ENCODE measurements at places on chromosomes 1 and 21.

DNA sequence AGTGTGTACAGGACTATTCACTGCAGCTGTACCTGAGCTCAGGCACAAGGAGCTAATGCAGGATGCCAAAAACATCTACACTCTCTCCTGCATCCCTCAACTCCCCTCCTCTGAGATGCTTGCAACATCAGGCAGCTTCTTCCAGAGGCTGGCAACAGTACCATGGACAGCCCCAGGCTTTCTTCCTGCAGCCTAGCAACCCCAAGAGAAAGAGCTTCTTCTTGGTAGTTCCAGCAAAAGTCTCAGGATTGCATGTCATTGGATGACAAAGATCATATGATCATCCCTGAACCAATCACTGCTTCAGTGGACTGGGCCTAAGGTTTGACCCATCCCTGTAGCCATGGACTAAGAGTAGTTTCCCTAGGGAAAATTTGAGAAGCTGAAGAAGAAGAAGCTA lies 46.7 kb downstream of the CAMK2N1 start:
- no peak for DNase-seq

- no peak for DNase-seq
Observed at GRCh38 chr1:234989019-234989418, 139.6 kb downstream of the TOMM20 start.

DNA sequence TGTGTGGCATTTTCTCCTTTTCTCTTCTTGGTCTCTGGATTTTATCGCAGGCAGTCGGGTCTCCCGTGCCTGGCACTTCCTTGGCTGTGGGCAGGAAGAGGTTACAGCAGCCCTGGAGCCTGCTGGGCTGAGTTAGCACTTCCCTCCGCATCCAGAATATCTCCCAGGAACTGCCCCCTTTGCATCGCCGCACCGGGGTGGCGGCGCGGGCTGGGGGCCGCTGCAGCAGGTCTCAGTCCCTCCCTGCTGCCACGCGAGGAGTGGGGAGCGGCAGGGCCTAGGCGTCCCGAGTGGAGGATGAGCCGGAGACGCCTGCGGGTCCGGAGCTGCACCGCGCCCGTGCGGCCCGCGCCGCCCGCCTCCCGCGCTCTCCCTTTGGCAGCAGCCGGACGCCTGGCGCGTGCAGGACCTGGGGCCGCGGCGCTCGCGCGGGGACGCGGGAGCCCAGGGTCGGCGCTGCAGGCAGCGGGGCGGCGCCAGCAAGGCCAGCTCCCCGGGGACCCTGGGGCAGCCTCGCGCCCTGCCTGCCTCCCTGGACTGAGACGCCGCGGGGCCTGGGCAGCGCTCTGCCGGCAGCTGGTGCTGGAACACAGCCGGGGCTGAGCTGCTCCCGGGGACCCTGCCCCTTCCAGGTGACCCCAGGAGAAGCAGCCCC lies 192.8 kb downstream of the PRDM2 start:
- DNase-seq, result no peak

- DNase-seq, result no peak
Observed at GRCh38 chr1:68331117-68331865, 99.0 kb upstream of the WLS start.

- DNase-seq, result no peak
Observed at GRCh38 chr1:187067160-187067559, 238.4 kb downstream of the PLA2G4A start.

GRCh38 chr1:185860859-185861258 lies 126.7 kb downstream of the HMCN1 start:
- DNase-seq, result no peak

- DNase-seq, result no peak
Observed at GRCh38 chr21:39908265-39908923, 41.2 kb downstream of the PCP4 start.

DNA sequence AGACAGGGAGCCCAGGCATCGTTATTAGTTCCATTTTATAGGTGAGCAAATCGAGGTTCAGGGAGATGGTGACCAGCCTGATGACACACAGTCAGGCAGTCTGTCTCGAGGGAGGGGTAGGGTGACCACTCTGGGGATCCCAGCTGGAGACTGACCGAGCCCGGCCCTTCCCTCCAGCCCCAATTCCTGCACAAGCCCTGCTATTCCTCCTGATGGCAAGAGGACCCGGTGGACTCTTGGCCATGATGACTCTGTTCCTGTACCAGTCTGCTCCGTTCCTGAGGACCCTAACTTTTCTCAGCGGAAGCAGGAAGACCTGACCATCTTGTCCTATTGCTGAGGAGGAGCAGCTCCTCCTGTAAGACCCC lies 391 bp downstream of the AGT start:
- DNase-seq, result no peak

DNA sequence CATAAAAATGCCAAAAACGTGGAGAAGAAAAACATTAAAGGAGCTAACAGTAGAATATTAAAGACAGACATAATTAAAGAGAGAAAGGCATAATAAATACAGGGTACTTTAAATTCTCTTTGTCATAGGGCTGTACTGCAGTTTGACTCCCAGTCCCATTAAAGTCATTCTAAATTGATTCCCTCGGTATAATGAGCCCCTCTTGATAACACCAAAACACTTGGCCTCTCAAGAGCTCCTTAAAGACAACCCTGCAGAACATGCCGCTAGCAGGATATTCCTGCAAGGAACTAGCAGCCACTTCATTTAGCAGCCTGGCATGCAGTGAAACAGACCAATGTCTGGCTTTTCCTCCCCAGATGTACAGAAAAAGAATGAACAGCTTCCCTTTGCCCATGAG lies 273.8 kb upstream of the ESRRG start:
- DNase-seq, result no peak

DNA sequence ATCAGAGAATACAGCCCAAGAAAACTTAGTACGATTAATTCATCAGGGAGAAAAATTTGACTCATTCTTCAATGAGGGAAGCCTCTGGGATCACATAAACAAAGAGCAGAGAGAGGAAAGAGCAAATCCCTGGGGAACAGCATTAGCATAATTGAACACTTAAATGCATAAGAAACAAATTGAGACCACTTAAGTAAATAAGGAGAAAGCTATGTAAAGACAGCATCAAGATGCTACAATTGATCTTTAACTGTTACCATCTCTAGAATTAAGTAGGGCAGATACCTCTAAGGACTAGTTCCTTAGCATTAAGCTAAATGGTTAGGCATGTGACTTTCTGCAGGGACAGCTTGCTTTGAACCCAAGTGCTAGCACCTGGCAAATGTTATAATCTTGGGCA lies 265.1 kb upstream of the NEGR1 start:
- DNase-seq, result no peak

- peak; percentile 64 for DNase-seq
Observed at GRCh38 chr21:16285605-16286126, 555.9 kb downstream of the USP25 start.

DNA sequence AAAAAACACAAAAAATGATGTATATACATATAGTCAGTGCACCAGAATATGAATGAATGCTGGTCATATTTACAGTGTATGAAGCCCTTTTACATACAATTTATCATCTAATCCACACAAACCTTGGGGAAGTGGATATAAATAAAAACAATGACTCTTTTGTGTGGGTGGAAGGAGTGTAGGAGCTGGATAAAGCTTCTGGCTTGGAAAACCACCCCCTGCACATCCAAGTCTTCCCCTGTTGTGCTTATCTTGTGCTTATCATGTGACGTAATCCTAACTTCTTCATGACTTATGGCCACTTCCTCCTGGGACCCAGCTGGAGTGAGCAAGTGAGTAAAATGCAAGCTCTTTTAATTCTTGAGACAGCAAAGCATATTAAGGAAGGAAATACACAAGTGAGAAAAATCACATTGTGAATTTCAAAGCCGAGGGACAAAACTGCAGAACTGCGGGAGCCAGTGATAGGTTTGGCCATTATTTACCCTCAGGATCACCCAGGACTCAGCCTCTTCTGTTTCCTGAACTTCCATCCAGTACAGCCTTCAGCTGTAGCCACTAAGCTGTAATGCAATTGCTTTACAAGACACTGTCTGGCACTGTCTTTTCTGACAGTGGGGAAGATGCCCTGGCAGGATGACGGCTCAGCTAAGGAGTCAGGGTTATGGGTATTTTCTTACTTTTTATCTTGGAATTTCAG lies 104.0 kb upstream of the PPM1J start:
- DNase-seq, result peak; percentile 73

DNA sequence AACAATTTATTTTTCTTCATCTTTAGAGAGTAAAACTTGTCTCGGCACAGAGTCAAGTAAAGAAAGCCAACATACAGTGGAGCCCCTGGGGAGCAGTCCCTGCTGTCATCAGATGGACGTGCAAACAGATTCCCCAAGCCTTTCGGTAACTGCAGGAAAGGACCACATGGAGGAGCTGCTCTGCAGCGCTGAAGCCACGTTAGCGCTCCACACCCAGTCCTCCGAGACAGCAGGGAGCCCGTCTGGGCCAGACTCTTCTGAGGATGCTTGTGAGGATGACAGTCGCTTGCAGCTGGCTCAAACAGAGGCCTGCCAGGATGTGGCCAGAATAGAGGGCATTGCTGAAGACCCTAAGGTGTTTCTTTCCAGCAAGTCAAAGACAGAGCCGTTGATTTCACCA lies 77.1 kb upstream of the SCCPDH start:
- peak; percentile 79 for DNase-seq

DNA sequence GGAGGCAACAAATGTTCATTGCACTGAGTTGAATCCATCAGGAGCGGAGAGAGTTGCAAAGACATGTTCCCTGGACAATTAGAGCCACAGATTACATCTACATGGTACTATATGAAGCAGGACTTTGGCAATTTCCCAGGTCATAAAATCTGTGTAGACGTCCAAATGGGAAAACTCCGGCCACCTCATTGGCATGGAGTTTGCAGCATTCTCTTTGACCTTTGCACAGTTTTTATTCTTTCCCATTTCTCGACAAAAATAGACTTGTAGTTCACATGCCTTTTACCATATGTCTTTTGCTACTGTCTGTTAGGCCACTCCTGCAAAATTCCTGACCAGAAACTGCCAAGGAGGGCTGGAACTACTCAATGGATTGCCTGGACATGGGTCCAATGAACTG lies 48.2 kb downstream of the UBE2T start:
- no peak for DNase-seq

GRCh38 chr1:19960591-19960990 lies 18.8 kb downstream of the PLA2G2A start:
- DNase-seq, result no peak

DNA sequence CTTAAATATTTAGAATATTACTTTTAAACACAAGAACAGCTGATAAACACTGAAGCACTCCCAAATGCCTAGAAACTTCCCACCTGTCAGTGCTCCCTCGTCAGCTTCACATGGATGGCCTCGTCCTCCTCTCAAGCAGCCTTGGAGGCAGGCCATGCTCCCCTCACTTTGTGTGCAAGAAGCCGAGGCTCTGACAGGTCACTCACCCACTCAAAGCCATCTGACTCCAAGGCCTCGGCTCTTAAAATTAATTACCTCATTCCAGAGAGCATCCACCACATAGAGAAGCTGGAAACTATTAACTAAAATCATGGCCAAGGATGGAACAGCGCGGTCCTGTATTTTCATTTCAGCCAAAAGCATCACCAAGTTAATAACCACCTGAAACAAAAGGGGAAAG lies 17.8 kb downstream of the LBR start:
- no peak for DNase-seq

DNA sequence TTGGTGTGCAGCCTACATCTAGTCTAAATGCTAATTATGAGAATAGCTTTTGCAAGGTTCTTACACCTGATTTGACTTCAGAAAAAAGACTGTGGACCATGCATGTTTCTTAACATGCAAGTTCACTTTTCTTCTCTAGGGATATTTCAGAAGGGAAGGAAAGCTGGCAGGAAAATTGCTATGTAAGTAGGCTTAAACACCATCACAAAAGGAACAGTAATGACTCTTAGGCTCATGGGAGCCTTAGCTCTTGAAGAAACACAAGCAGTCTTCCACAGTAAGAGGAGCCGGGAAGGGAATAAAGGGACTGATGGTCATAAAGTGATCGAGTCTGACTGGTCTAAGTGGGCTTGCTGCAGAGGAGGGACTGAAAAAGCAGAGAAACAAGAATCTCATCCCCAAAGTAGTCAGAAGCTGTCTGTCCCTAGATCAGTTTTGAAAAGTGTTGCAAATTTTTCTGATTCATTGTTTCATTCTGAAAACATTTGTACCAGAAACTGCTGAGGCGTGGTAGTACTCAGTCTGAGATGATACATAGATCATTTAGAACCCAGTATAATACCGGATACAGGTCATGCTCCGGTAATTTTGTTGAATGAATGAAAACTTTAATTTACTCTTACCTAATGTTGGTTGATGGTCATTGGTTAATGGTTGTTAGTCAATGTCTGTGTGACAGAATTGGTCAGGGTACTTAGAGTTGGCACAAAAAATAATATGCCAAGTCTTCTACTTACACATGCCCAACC lies 40.9 kb downstream of the SMYD2 start:
- no peak for DNase-seq

- no peak for DNase-seq
Observed at GRCh38 chr1:233282582-233282886, 13.0 kb downstream of the PCNX2 start.

GRCh38 chr1:202888221-202888530 lies 773 bp downstream of the RABIF start:
- no peak for DNase-seq

DNA sequence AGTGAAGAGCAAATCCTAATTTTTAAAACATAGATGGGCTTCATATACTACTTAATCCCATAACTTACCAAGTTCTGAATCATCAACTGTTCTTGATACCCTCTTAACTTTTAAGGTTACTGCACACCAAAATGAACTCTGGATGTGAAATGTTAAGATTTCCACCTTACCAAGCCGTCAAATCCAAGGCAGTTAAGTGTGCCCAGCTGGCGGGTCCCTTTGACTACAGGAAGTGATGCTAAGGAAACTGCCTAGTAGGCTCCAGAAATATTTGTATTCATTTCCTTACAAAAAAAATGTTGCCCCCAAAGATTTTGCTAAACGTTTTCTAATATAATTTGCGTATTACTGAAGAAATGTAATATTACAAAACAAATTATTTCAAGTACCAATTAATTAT lies 10.7 kb downstream of the NRIP1 start:
- no peak for DNase-seq

- no peak for DNase-seq
Observed at GRCh38 chr21:45260191-45260825, 27.4 kb downstream of the POFUT2 start.

GRCh38 chr1:33436557-33437285 lies 5.8 kb upstream of the PHC2 start:
- peak; percentile 74 for DNase-seq

GRCh38 chr1:3501856-3502640 lies 47.6 kb downstream of the ARHGEF16 start:
- peak; percentile 18 for DNase-seq

DNA sequence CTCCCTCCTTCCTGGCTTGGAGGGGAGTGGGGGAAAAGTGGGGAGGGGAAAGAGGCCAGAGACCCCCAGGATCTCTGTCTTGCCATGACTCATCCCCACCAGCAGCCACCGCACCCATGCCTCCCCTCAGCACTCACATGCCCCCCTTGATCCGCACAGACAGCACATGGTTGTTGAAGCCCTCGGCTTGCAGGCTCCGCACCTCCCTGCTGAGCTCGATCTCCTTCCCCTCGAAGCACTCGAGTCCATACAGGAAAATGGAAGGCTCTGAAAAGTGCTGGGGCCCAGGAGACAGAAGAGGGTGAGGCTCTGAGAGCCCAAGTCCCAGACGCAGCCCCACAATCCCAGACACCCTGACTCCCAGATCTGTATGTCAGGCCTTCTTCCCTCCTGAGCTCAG lies 10.8 kb downstream of the CD52 start:
- DNase-seq, result no peak

GRCh38 chr1:78045926-78046778 lies at the start of gene GIPC2:
Gene GIPC2, plus strand, starts transcription at chr1:78045966. Its CDS starts 129 bp downstream, at chr1:78046095.
- no peak for DNase-seq

- no peak for DNase-seq
Observed at GRCh38 chr1:235858766-235859165, 7.9 kb downstream of the LYST start.

- DNase-seq, result peak; percentile 95
Observed at GRCh38 chr21:27813750-27814149, 846.9 kb upstream of the ADAMTS5 start.
